ENCODE measurements at places on chromosomes 1 and 21.
A peak's percentile ranks its signal among the peaks of the same experiment; 100 is the strongest.

GRCh38 chr1:41488040-41488951 lies 3.8 kb upstream of the EDN2 start:
- no peak for DNase-seq

GRCh38 chr1:169835647-169836046 lies 40.9 kb upstream of the METTL18 start:
- DNase-seq = no peak

- no peak for DNase-seq
Measured at GRCh38 chr1:4553761-4554160, 100.6 kb upstream of the AJAP1 start.

DNA sequence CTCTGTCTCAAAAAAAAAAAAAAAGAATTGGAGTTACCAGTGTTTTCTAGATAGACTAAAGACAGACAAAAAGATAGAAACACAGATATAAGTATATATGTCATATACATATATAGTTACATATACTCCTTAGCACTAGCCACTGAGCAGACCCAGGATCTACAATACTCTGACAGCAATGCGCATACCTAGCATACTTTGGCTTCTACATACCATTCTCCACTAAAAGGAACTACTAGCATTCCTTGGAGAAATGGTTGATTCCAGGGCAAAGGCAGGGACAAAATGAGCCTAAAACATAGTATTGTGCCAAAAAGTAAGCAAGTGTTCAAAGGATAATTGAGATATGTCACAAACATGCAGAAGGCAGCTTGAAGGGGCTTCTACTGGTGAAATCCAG lies 22.7 kb downstream of the SYNJ1 start:
- no peak for DNase-seq

- no peak for DNase-seq
Measured at GRCh38 chr1:151213560-151213959, 15.2 kb downstream of the PIP5K1A start.

GRCh38 chr1:31064718-31065309 lies 703 bp downstream of the PUM1 start:
- DNase-seq = peak; percentile 65

GRCh38 chr21:45113543-45113942 lies 39.2 kb downstream of the ADARB1 start:
- DNase-seq = no peak

GRCh38 chr1:83996621-83997020 lies 2.3 kb downstream of the TTLL7 start:
- peak; percentile 16 for DNase-seq

- DNase-seq = no peak
Measured at GRCh38 chr1:188429386-188429785, 1600.6 kb downstream of the PLA2G4A start.

DNA sequence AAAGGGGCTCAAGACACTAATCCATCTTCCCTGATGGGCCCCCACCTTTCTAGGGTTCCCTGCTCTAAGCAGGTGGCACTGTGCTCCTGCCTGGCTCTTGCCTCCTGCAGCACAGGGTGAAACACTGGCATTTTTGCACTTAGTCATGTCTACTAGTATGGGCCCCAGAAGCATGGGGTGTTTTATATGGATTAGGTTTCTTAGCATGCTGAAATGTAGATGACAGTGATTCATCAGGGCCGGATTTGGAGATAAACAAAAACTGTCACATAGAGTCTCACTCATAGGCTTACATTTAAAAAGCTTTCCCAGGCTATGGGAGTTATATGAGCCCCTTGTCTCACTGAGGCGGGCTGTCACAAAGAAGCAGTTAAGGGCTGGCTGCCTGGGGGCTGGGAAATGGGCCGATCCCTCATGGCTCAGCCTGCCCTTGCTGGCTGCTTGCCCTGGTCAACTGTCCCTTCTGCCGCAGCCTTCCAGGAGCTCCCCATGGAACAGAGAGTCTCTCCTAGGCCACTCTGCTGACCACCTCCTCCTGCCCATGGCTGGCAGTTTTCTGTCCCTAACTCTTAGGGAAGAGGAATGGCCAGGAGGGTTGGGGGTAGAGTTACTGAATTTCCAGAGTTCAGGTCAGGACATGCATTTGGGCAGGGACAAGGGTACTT lies 6.5 kb downstream of the GALNT2 start:
- DNase-seq = no peak

GRCh38 chr1:28359592-28360239 lies 9.8 kb upstream of the PHACTR4 start:
- DNase-seq = peak; percentile 63

DNA sequence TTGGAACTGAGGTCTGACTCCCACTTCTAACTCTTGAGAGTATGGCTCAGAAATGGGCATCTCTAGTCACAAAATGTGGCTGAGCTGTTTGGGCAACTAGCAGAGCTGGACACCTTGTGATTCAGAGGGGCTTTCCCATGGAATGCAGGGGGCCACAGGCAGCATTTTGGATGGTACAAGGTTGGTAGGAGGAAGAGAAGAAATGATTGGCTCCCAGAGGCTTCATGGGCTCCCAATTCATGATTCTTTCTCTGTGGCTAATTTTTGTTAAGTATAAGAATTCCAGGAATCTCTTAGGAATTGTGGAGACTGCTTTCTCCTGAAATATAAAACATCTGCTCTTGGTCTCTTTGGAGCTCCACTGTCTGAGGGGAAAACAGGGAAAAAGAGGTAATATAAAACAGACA lies 49.7 kb downstream of the PBX1 start:
- no peak for DNase-seq

- DNase-seq = no peak
Measured at GRCh38 chr1:57824535-57824934, 400.7 kb upstream of the DAB1 start.

- DNase-seq = no peak
Measured at GRCh38 chr1:163826500-163826899, 504.7 kb downstream of the NUF2 start.

- DNase-seq = no peak
Measured at GRCh38 chr1:27444632-27445031, 45.3 kb downstream of the WASF2 start.

DNA sequence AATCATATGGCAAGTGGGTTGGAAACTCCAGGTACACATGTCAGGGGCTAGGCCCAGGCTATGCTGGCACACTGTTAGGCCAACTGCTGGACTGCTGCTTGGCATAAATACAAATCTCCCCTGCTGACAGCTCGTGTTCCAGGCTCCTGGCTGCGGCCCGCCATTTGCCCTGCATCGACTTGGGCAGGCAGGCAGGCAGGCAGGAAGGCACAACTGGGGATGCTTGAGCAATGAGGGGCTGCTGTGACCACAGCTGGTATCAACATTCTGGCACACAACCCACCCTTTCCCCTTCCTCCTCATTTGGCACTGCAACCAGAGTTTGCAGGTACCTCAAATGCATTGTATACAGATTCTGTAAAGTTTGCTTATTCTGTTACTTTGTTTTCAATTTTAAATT lies 53.2 kb downstream of the SAMSN1 start:
- DNase-seq = no peak

GRCh38 chr1:207306603-207307002 lies 14.9 kb upstream of the CD55 start:
- DNase-seq = no peak

GRCh38 chr1:183275322-183275721 lies 89.3 kb downstream of the LAMC2 start:
- no peak for DNase-seq

GRCh38 chr1:222709700-222710153 lies 2.6 kb downstream of the AIDA start:
- no peak for DNase-seq

GRCh38 chr1:37989361-37989930 lies 376 bp downstream of the SF3A3 start:
- DNase-seq = peak; percentile 53
